Stomach (tissue), 19 donors: ENCODE measurements at places on chromosomes 13 and 19. TPM values are rescaled to one million over a fixed set of nuclear protein-coding genes. Genes with fewer than 3 reads are reported as not detected.

Gene SULT2B1
- 46.8 TPM for polyA plus RNA-seq

Gene KLK3
- not detected for polyA plus RNA-seq

DNA sequence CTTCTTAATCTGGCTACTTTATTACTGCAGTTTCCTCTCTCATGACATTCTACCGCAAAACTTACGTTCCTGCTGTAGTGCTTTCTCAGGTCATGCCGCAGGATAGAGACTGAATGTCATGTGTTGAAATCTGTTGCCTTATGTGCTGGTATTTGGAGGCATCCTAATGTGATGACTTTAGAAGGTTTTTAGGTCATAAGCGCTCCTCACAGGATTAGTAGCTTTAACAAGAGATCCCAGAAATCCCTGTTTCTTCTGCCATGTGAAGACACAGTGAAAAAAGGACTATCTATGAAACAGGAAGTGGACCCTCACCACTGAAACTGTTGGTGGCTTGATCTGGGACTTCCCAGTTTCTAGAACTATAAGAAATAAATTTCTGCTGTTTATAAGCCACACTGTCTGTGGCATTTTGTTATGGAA, 209.3 kb downstream of the LACC1 start:
- no peak overlapping the region for H3K27ac ChIP-seq
- no peak overlapping the region for H3K4me3 ChIP-seq
- no peaks in the 10 kb centered on the region for H3K36me3 ChIP-seq
- DNase-seq, result no peak
- no peaks in the 10 kb centered on the region for H3K4me1 ChIP-seq

GRCh38 chr13:38419312-38419873, 69.7 kb downstream of the UFM1 start:
- no peak for DNase-seq
- H3K36me3 ChIP-seq, result no peaks in the 10 kb centered on the region
- no peaks in the 10 kb centered on the region for H3K27me3 ChIP-seq
- H3K4me3 ChIP-seq, result no peak overlapping the region
- H3K27ac ChIP-seq, result no peak overlapping the region

Gene TSSK6
- polyA plus RNA-seq, result 2.0 TPM

DNA sequence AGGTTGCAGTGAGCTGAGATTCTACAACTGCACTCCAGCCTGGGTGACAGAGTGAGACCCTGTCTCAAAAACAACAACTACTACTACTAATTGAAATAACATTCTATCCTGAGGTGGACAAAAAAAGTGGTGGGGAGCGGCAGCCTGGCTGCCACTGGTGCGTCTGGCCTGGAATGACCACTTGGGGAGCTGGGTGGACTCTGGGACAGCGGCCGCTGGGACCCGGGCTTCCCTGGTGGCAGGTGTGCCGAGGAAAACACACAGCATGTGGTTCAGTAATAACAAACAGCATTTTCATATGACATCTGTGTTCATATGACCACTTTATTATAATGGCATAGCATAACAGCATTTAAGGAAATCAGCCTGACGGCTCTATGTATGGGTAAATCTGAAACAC, 33.9 kb downstream of the TFDP1 start:
- DNase-seq, result no peak
- H3K27me3 ChIP-seq, result no peaks in the 10 kb centered on the region
- H3K36me3 ChIP-seq, result peaks cover 31% of the 10 kb centered on the region
- no peak overlapping the region for H3K4me3 ChIP-seq
- peak overlapping the region; percentile 26 for H3K27ac ChIP-seq

Gene RINL
- 6.9 TPM for polyA plus RNA-seq

DNA sequence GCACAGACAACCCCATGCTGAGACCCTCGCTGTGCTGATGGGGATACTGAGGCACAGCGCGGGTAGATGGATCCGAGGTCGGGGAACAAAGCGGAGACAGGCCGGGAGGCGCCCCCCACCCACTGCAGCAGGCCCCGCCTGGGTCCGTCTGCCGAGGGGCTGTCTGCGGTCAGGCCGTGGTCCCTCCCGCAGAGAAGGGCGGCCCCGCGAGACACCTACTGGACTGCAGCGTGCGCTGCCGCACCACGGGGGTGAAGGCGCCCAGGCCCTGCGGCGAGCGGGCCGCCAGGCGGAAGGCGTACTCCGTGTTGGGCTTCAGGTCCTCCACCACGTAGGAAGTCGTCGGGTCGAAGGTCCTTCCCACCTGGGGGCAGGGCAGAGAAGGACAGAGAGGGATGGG, 101.9 kb downstream of the PTPRS start:
- H3K4me1 ChIP-seq, result no peaks in the 10 kb centered on the region
- no peaks in the 10 kb centered on the region for H3K27me3 ChIP-seq
- peaks cover 49% of the 10 kb centered on the region for H3K36me3 ChIP-seq
- H3K4me3 ChIP-seq, result no peak overlapping the region
- DNase-seq, result no peak
